ENCODE measurements at places on chromosomes 5 and 9. TPM values are rescaled to one million over a fixed set of nuclear protein-coding genes. Genes with fewer than 3 reads are reported as not detected.
A peak's percentile ranks its signal among the peaks of the same experiment; 100 is the strongest.

PRELID1 gene
- 163 TPM for total RNA-seq

GRCh38 chr5:114305402-114306207, 56.3 kb upstream of the KCNN2 start:
- DNase-seq: no peak

- DNase-seq: no peak
These were observed 317.2 kb downstream of the DEPDC1B start for GRCh38 chr5:60382716-60383115.

GRCh38 chr5:14531668-14532067, 49.9 kb upstream of the OTULINL start:
- DNase-seq: no peak

GRCh38 chr5:141826674-141827073, 51.5 kb downstream of the PCDH1 start:
- no peak for DNase-seq

DNA sequence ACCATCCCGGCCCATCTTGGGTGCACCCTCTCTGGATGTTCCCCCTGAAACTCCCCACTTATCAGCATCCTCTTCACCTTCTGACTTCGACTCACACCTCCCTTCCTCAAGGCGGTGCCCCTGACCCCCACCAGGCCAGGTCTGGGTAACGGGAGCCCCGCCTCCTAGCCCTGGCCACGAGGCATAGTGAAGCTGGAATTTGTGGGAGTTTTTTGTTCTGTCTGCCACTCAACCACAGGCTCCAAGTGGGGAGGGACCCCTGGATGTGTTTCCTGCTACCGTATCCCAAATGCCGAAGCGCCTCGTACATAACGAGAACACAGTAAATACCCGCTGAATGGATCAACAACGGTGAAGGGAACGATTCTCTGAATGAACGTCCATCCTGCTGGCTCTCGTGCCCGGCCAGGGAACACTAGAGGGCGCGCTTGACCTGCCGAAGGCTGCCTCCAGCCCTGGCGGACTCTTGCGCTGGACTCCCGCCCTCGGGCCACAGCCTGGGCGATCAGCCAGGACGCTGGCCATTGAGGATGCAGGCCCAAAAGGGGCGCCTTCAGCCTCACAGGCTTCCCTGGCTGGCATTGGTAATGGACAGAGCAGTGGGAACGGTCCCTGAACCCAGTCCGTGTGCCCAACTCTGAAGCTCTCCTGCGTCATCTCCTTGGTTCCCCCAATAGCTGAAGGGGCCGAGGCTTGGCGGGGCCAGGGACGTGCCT, 47.3 kb upstream of the PHYKPL start:
- DNase-seq: peak; percentile 91

TEK gene
- total RNA-seq: 0.74 TPM

DNA sequence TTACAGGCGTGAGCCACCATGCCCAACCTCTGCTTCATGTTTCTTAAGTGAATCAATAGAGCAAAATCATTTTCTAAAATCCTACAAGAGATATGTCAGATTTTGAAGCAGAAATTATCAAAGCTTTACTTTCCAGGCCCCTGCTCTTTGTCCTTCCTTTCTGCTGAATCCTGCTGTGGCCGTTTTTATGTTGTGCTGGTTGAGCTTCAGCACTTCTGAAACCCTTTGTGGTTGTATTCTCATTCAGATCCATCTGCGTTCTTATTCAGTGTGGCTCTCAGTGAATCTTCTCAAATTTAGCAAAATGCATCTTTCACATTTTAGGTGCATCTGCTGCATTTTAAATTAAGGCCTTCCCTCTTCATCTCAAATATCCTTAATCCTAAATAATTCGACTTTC, 26.0 kb downstream of the JMY start:
- no peak for DNase-seq

CEP72 gene
- 27.8 TPM for total RNA-seq

GRCh38 chr5:94807985-94808384, 189.5 kb downstream of the SLF1 start:
- DNase-seq: no peak

RACK1 gene
- 1,864 TPM for total RNA-seq

DNA sequence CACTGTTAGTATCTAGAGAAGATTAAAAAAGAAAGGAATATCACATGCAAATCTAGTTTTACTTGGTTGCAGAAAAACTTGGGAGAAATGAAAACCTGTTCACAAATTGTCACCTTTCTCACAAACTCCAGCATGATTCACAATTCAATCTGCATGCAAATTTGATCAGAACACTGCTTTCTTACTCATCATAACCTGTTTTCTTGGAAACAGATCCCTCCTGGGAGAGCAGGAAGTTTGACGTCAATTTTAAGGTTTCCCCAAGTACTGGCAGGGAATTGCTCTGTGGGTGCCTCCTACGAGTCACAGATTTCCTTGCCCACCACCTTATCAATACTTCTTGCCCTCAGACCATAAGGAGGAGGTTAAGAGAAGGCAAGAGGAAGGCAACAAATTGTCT, 30.2 kb upstream of the HTR4 start:
- DNase-seq: no peak

CRAT gene
- total RNA-seq: 14.5 TPM

ECSCR gene
- total RNA-seq: not detected

MPDZ gene
- 20.3 TPM for total RNA-seq

DNA sequence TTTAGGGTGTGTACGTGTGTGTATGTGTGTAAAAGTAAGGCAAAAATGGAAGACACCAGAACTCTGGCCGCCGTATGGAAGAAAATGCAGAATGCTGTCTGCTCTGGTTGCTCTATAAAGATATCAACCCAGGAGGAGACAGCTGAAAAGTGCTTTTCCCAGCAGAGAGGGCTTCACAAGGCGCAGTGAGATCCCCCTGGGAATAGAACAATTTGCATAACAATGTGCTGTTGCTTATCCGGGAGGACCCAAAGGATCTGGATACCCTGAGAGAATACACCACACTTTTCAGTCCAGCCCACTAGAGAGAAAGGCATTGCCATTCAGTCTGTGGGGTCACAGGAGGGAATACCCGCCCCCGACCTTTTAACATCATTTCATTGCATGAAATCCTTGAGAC, 230.6 kb downstream of the EBF1 start:
- DNase-seq: no peak

DNA sequence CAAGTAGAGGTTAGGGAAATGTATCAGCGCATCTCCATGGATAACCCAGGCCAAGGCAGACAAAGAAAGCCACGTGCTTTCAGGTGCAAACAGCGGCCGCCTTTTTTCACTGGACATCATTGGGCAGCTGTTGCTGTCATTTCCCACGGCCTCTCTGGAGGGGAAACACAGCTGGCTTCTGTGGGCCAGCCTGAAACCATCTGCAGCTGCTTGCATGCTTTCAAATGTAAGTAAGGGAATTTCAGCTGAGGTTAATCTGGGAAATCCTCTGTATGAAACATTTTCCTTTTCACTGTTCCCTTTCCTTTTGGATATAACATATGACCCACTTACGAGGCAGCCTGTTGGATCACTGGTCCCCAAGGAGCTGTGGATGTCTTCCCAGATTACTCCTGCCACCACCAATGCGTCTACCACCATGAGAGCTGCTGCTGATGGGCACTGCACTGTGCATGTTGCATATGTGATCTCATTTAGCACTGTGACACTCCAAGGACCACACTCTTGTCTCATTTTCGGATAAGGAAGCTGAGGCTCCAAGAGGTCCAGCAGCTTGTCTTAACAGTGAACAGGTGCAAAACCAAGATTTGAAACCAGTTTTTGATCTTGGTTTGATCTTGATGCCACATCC, 106.3 kb downstream of the C9orf152 start:
- no peak for DNase-seq

DNA sequence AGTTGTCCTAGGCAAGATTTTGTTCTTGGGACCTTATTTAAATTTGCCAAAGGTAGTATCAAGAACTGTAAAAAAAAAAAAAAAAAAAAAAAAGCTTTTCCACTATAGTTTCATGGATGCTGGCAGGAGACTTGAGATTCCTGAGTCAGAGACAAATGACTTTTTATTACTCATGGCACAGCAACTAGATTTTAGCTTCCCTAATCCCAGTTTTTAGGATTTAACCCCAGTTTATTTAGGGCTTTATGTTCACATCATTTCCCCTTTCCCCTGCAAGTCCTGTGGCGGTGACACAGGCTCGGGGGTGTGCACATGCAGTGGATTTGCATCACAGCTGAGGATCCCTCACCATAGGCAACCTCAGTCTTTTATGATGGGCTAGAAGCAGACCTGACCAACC, 144.9 kb downstream of the GOLPH3 start:
- DNase-seq: no peak

DNA sequence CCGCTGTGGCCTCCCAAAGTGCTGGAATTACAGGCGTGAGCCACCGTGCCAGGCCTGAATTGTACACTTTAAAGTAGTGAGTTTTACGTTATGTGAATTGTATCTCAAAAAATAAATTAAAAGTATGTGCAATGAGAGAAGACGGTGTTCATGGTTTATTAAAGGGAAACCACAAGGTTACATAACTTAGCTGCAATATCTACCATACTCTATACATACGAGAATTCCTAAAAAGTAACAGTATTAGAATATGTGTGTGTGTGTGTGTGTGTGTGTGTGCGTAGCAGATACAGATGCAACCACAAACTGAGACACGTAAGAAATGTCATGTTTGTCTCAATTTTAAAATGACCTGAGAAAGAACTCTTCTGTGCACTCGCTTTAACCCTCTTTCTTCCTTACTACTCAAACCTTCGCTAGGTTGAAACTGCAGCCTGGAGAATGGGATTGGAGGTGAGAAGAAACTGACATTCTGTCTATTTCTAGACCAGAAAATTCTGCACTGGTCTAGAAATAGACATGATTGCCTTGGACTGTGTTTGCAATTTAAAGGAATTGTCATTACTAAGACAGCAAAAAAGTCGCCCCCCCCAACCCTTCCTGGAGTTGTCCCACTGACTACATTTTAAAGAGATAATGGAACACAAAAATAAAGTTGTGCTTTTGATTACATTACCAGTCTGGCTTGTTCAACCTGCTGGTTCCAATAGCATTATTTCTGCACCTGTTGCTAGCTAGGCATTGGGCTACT, 167.0 kb downstream of the RGS3 start:
- DNase-seq: no peak

PCDHB16 gene
- 6.9 TPM for total RNA-seq

ZDHHC11B gene
- total RNA-seq: 2.2 TPM

SLC12A7 gene
- 57.6 TPM for total RNA-seq

GRCh38 chr9:136784997-136785361, 6.2 kb upstream of the TMEM141 start:
- no peak for DNase-seq

DNA sequence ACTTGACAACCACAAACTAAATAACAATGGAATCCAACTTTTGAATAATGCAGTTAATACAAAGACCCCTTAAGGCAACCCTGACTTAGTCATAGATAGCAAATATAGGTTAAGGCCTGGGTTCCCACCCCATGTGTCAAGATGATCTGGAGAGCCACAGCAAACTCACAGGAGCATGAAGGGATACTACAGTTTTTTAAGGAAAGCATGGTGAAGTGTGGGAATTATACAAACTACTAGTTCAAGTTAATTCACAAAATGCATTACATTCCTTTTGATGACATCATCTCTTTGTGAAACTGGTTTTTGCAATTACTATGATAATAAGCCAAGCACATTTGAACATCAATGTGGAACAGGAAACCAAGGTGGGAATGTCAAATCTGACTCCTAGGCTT, 50.6 kb downstream of the LHFPL2 start:
- no peak for DNase-seq

BARHL1 gene
- total RNA-seq: 0.14 TPM

PRSS3 gene
- 0.86 TPM for total RNA-seq

- DNase-seq: no peak
These were observed 34.7 kb downstream of the WHRN start for GRCh38 chr9:114470581-114470980.

DNA sequence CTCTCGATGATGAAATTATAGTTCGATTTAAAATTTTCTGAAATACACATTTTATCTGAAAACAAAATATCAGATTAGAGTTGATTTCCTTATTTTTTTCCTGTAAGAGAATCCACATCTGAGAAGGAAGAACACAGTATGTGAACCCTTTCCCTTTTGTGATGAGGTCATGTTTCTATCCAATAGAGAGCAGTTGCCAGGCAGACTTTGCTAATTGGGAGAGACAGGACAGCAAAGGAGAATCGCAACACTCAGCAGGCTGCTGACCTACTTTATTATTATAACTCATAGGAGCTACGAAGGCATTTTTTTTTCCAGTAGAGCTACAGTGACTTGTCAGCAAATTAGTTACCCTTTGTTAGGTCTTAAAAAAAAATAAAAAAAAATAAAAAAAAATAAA, 242.1 kb downstream of the HCN1 start:
- DNase-seq: no peak

GRCh38 chr9:89814340-89815040, 209.7 kb downstream of the GADD45G start:
- peak; percentile 65 for DNase-seq

DNA sequence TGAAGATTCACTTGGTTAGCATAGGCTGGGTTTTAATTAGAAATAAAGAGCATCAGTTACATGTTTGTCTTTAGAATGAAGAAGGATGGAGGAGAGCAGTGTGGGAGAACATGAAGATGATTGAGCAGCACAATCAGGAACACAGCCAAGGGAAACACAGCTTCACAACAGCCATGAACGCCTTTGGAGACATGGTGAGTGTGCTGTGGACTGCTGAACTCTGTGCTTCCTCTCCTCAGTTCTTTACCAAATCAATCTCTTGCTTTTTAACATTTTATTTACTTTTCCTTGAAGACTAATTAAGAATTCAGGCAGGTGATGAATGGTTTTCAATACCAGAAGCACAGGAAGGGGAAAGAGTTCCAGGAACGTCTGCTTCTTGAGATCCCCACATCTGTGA, 38.2 kb upstream of the SPATA31E1 start:
- no peak for DNase-seq

PRUNE2 gene
- total RNA-seq: 3.3 TPM

MAMDC4 gene
- total RNA-seq: 29.1 TPM

- no peak for DNase-seq
These were observed 424.7 kb downstream of the RAB3C start for GRCh38 chr5:59007460-59008063.

DNA sequence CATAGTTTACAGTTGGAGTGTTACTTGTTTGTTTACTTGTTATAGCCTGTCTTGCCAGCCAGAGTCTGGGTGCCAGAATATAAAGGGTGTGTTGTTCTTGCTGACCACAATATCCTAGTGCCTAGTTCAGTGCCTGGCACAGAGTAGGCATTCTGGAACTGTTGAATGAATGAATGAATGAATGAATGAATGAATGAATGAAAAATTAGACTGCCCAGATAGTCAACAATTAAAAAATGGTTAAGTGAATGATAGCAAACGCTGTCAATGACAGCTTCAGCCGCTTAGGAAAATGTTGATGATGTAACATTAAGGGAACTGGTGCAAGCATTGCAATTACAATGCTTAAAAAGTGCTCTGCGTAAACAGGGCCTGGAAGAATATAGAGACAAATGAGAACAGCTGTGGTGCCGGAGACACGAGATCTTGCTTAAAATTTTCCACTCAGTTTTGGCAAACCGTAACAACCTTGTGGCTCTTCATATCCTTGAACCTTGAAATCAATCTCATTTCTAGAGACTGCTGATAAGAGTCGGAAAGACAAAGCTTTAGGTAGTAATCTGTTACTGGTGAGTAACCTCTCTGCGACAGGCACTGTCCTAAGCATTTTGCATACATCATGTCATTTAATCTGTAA, 4.7 kb upstream of the TTLL11 start:
- DNase-seq: no peak

GRCh38 chr9:73022353-73022752, 69.5 kb upstream of the ALDH1A1 start:
- no peak for DNase-seq

- no peak for DNase-seq
These were observed 54.4 kb downstream of the TEX10 start for GRCh38 chr9:100298378-100298777.

GKAP1 gene
- total RNA-seq: 8.4 TPM

Data from type B pancreatic cell (in vitro differentiated cells).